ENCODE measurements at places on chromosomes 6 and 20. TPM values are rescaled to one million over a fixed set of nuclear protein-coding genes. Genes with fewer than 3 reads are reported as not detected.

- H3K4me3 ChIP-seq: no peak overlapping the region
- H3K36me3 ChIP-seq: no peaks in the 10 kb centered on the region
- DNase-seq: no peak
Measured at GRCh38 chr6:106145144-106145543, 59.0 kb downstream of the PRDM1 start.

GRCh38 chr6:113735491-113735890 is 121.7 kb upstream of the MARCKS start:
- H3K36me3 ChIP-seq: no peaks in the 10 kb centered on the region
- no peaks in the 10 kb centered on the region for H3K4me1 ChIP-seq
- no peaks in the 10 kb centered on the region for H3K27me3 ChIP-seq

OOEP gene
- total RNA-seq: not detected

GRCh38 chr20:51800872-51801121 is 1.5 kb downstream of the SALL4 start:
- H3K4me3 ChIP-seq: peak overlapping the region; percentile 24
- H3K4me1 ChIP-seq: peaks cover 6% of the 10 kb centered on the region
- DNase-seq: peak; percentile 22
- no peak overlapping the region for H3K27ac ChIP-seq
- peaks cover 27% of the 10 kb centered on the region for H3K27me3 ChIP-seq
- H3K36me3 ChIP-seq: no peaks in the 10 kb centered on the region

DNA sequence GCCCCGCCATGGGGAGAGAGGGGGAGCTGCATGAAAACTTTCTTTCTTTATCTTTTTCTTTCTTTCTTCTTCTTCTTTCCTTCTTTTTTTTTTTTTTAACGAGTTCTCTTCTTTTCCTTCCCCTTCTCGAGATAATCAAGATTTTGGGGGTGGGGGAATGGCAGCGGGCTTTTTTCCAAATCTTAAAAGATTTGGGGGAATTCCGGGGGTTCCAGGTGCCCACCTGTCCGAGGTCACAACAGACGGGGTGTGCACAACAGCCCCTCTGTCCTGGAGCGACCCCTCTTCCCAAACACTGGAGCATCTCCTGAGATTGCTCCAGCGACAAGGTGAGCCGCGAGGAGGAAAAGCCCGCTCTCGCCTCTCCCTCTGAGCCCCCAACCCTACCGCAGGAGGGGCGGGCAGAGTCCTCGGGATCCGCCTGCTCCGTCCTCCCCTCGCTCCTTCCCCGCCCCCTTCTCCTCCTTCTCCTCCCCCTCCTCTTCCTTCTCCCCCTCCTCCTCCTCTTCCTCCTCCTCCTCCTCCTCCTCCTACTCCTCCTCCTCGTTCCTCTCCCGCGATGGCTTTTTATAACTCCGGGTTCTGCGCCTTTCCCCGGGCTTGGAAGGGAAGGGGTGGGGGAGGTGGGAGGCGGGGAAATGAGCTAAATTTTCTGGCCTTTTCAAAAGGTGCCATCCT is 689 bp upstream of the KCNB1 start:
- DNase-seq: no peak
- H3K27ac ChIP-seq: no peak overlapping the region
- no peaks in the 10 kb centered on the region for H3K36me3 ChIP-seq

Measured in colonic mucosa (tissue), 4 donors.